Bronchial smooth muscle cell (primary cell): ENCODE measurements at places on chromosomes 5 and 9. TPM values are rescaled to one million over a fixed set of nuclear protein-coding genes. Genes with fewer than 3 reads are reported as not detected.

Gene C5orf58
- not detected in 2 replicates for total RNA-seq

Gene PTGR1
- total RNA-seq = 63.9 and 93.3 TPM in 2 replicates

Gene SPATA31E1
- total RNA-seq = under 0.01 TPM in 1 of 2 replicates, not detected in the other

Gene COL15A1
- total RNA-seq = 1.1 and 69.5 TPM in 2 replicates

Gene TTC16
- 0.16 TPM in 1 of 2 replicates, not detected in the other for total RNA-seq

Gene SREK1IP1
- total RNA-seq = 7.9 and 8.9 TPM in 2 replicates

Gene GPR21
- total RNA-seq = 0.69 and 1.1 TPM in 2 replicates
